ENCODE measurements at places on chromosomes 3 and 15.

DNA sequence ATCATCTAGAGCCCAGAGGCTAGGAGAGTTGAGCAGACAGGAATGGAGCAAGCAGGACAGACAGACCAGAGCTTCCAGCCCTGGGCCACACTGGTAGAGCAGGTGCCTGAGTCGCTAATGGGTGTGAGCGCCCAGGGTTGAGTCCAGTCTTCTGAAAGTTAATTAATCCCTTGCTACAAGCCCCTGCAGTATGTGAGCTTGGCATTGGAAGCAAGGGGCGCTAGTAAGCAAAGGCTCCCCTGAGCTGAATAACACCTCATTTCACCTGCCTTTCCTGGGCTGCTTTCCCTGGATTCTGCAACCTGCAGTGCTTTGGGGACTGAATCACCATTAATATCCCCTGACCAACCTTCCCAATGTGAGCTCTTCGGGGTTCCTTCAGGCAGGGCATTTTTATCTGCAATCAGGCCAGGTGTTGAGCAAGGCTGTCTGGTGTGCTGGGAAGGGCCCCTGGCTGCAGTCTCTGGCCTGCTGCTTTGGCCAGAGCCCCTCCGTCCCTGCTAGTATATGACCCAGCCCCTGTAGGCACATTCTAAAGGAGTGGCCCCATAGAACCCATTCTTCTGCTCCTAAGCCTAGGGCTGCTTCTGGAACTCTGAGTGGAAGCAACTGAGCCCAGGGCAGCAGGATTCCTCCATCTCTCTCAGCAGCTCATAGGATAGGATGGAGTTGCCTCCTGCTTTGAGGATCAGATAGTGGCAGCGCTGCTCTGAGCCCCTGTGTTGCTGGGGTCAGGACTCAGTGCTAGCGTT is 45.1 kb upstream of the EPHB1 start:
- no peak for DNase-seq

DNA sequence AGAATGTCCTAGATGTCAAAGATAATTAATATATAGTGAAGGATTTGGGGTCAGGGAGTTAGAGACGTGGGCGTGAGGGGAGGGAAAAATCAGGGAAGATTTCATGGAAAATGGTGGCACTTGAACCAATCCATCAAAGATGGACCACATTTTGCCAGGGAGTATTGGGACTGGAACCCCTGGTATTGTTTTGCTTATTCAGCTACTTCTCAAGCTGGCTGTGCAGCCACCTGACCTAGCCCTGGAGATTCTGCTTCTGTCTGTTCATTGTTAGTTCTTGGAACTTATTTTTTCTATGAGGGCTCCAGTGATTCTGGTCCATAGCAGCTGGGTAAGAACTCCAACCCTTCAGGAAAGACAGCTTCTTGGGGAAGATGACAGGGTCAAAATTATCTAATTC is 3.3 kb upstream of the THRB start:
- DNase-seq = no peak

GRCh38 chr15:31266712-31267111 is 59.9 kb upstream of the KLF13 start:
- no peak for DNase-seq

DNA sequence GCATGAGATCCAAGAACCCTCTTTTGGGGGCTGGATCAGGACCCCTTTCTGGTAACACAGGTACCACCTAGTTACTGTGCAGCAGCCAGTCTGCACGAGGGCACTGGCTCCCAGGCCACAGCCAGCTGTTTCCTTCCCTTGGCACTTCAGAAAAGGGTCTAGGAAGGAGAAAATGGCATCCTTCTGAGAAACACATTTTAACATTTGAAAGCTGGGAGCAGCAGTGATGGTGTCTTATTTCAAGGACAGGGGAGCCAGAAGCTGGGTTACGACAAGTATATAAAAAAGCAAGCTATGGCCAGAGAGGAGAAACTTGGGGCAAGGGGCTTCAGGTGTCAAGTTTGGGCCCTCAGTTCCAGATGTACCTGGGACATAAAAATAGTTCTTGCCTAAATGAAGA is 282.8 kb downstream of the CTNNB1 start:
- no peak for DNase-seq

GRCh38 chr3:62132027-62132602 is 241.2 kb downstream of the FEZF2 start:
- DNase-seq = no peak

- no peak for DNase-seq
Observed at GRCh38 chr3:54819946-54820345, 107.9 kb downstream of the LRTM1 start.

DNA sequence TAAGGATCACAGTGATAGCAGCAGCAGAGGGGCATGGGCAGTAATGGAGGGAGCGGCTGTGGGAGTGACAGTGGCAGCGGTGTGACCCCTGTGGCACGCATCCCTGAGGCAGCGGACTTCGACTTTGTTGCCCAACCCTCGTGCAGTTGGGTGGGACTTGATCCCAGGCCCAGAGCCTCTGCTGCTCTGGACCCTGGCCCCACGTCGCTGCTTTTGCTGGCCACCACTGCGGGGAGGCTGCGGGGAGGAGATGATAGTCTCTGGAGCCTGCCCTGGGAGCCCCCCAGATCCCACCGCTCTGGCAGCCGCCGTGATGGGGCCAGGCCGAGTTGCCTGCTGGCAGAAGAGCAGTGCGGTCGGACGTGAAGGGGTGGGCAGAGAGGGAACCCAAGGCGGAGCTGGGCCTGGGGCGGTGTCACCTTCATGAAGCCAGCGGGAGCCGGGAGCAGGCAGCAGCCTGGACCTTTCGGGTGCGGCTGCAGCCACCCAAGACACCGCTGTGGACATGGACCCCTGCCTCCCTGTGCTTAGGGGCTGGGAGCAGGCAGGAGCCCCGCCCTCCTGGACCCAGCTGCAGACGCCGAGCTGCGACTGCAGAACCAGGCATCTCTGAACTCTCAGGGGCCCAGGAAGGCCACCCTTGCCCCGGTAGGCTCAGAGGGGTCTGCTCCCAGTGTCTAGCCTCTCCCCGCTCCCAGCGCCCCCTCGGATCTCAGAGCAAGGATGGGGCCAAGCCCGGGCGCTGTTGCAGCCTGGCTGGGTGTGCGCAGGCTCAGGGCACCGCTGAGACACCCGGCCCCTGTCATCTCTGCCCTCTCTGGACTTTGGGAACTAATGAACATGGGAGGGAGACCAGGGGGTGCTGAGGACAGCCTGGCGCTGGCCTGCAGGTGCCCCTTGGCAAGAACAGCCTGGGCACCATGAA is 38.3 kb downstream of the COMMD2 start:
- DNase-seq = no peak

DNA sequence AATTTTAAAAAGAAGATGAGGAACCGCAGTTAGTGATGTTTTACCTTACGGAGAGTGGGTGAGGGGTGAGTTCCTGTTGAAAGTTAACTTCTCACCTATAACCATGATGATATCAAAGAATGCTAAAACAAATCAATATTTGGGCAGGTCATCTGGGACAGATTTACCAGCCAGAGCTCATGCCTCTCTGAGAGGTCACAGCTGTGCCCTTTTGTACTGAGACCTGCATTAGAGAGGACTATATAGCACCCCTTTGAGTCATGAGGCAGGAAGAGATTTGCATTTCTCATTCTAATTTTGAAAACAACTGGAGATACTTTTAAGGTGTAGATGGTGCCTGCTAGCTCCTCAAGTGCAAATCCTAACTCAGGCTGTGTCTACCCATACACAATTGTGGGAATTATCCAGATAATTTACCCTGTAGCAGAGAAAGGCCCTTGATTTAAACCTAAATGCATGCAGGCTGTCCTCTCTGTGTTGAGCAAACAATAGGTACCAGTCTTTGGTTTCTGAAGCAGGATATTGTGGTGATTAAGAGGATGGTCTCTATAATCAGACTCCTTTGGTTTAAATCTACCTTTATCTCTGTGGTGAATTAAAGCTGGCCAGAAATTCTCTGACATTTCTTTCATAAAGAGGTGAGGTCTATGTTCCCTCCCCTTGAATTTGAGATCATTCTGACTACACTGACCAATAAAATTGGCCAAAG is 5.8 kb upstream of the TM4SF4 start:
- DNase-seq = no peak

DNA sequence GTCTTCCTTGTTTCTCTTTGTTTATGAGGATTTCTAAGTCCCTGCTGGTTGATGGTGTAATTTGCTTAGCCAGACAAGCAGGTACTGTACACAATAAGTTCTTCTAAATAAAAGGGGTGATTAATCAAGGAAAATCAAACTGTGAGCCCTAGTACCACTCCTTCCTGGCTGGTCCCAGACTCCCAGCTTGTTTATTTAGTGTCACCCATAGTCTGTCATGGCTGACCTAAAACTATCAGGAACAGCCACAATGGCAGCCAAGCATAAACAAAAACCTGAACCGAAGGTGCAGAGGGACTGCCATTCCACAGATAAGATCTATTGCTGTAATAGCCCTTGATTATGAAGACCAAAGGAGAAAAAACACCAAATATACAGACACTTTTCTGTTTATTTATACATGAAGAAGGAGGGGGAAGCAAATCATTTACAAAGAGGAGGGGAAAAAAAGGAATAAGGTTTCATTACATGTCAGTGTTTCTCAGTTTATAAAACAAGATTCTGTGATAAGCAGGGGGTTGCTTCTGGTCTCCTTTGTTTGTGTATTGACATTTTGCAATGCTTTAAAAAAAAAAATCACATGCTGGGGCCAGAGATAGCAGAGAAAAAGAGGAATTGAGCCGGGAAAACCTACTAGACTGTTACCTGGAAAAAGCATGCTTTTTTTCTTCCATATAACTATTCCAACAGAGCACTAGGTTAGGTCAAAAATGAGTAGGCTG is 182.4 kb upstream of the DPH6 start:
- DNase-seq = no peak

GRCh38 chr15:62183130-62183529 is 18.0 kb upstream of the C2CD4B start:
- no peak for DNase-seq

DNA sequence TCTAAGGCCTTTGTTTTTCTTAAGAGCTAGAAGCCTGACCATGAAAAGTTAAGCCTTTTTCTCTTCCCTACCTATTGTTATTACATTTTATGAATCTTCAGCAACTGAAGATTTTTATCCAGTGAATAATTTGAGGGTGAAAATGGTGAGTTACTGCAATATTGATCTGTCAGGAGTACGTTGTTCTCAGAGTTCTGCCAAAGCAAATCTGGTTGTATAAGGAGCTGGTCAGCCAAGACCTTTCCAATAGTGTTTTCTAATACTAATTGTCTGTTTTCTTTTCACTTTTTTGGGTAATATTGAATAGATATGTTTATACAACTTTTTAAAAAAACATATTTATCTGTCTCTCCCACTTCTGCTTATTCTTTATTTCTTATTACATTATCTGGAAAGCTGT is 15.0 kb downstream of the SPTSSB start:
- DNase-seq = no peak

DNA sequence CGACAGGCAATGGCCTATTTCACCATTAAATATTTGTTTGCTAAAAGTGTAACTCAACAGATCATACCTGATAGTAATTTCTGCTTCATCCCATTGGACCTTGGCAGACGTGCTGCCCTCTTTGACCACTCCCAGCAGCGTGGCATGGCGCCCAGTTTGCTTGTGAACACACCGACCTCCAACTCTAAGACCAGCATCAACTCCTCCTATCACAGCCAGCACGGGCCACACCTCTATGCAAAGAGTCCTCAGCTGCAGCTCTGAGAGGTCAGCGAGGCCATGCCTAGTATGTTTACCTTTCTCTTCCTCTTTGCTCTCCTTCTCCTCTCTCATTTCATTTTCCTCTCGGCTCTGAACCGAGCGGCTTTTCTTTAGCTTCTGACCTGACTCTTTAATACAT is 80.6 kb downstream of the FBXL22 start:
- DNase-seq = no peak

GRCh38 chr3:65523878-65524277 is 514.8 kb downstream of the MAGI1 start:
- no peak for DNase-seq

DNA sequence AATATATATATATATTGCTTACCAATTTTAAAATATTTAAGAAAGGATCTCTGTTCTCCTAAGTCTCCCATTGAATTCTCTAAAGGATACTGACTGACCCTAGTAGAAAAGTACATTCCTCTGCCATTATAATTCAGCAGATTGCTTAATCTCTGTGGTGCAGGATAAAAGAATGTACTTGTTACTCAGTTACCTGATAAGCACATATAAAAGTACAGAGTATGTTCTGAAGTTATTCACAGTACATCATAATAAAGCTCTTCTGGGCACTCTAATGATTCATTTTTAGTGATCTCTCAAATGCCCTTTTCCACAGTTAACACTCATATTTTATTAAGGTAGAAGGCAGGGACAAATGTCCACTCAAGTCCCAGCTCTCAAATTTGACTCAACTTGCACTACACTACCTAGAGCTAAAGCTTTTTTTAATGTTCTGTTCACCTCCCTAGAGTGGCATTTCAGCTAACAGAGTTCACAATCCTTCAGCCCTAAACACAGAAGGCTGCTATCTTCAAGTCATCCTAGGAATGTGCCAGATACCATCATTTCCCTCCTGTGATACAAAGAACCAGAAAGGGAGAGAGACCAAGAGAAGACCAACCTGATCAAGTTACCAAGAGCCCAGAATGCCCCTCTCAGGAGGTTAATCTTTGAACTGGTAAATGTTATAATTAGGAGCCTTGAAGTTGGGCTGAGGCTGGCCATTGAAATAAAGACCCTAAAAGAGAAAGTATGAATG is 53.3 kb downstream of the MEIS2 start:
- no peak for DNase-seq

DNA sequence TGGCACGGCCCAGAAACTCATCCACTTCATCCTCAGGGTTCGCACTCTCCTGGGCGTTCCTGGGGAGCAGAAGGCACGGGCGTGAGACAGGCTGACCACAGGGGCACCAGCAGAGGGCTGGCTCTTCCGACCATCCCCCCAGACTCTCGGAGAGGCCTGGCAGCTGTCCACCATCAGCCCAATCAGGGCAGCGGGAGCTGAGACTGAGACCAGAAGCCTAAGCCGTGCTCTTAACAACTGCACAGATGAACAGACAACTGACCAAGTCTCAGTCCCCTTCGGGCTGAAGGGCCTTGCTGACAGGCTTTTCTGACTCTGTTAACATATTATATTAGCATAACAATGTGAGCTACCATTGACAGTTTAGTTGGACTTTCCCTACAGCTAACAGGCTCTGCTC is 118.0 kb downstream of the SEC22A start:
- DNase-seq = no peak

- no peak for DNase-seq
Observed at GRCh38 chr15:39407116-39407515, 173.8 kb upstream of the THBS1 start.

DNA sequence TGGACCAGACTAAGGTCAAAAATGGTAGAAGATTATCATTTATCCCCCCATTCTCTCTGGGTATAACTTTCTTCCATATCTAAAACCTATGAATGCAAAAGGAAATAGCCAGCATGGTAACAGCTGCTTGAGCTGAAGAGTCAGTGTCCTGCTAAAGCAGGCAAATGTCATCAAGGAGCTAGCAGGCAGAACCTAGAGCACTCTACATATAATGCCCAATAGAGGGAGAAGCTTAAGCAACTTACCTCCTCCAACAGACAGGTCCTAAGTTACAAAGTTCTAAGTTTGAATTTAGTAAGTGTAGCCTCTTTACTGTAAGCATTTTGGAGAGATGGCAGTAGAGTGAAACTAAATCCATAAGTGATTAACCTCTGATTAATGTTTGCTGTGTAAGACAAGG is 7.7 kb downstream of the RAF1 start:
- no peak for DNase-seq
